CD8-positive, alpha-beta memory T cell (primary cell): ENCODE measurements at places on chromosomes 5 and 9. TPM values are rescaled to one million over a fixed set of nuclear protein-coding genes. Genes with fewer than 3 reads are reported as not detected.
A peak's percentile ranks its signal among the peaks of the same experiment; 100 is the strongest.

DNA sequence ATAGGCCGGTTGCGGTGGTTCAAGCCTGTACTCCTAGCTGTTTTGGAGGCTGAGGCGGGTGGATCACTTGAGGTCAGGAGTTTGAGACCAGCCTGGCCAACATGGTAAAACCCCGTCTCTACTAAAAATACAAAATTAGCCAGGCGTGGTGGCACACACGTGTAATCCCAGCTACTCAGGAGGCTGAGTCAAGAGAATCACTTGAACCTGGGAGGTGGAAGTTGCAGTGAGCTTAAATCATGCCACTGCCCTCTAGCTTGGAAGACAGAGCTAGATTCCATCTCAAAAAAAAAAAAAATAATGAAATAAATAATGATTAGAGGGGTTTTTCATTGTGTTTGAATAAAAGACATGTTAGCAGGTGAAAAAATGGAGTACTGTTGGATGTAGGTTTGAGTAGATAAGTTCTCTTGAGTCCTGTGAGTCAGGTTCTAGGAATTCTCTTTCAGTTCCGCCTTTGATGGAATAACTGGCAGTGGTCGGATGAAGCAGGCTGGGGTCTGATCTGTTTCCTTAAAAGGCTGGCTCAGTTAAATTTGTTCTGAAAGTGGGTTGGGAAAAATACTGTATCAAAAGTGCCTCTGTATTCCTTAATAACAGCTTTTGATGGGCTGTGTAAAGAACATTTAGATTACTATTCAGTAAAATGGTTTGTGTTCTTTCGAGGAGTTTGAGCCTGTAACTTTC lies 73.2 kb downstream of the AOPEP start:
- no peak for DNase-seq

- peak; percentile 87 for DNase-seq
Observed at GRCh38 chr5:108381954-108382783, at the start of gene FBXL17. Gene FBXL17 (minus strand): TSS chr5:108382098.

- DNase-seq, result no peak
Observed at GRCh38 chr5:135553688-135554462, 18.1 kb upstream of the NEUROG1 start.

- peak; percentile 63 for DNase-seq
Observed at GRCh38 chr9:36470643-36471290, 70.7 kb upstream of the RNF38 start.

- DNase-seq, result no peak
Observed at GRCh38 chr9:137836831-137837241, 40.7 kb upstream of the CACNA1B start.

SCGB3A1 gene
- total RNA-seq, result 2.0 TPM
